CD4-positive, alpha-beta T cell treated with Interleukin-10 for 1 hour (primary cell): ENCODE measurements at places on chromosomes 6 and 20.

- DNase-seq, result no peak
Observed at GRCh38 chr6:72748759-72749158, 126.9 kb downstream of the KCNQ5 start.

DNA sequence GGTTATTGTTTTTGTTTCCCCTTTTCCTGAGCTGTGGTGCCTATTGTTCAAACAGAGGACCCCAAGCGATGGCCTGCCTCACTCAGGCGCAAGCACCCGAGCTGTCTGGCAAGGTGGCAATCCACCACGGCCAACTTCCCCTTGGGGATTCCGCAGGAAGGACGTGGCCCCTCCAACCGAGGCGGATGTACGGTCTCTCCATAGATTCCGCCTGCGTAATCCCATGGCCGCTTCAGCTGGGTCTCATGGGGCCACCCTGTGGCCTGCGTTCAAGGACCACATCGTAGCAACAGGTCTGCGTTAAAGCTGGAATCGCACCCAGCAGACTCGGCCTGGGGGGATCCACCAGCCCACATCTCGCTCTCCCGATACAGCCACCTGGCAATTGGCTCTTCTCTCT is 79.9 kb downstream of the CEBPB start:
- DNase-seq, result peak; percentile 11

DNA sequence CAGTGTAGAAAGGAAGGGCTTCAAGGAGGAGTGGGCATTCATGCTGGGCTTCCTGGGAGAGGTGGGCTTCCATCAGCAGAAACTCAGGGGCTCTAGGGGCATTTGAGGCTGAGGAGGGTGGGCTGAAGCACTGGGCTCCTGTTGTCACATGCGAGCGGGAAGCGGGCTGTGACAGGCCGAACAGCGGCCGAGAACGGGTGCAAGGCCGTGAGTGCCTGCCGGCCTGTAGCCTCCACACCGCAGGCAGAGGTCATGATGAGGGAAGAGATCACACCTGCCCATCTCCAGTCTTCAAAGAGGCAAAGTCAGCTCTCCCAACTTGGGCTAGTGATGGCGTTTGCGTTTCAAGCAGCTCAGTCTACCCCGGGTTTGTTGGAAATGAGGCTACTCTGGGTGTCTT is 880 bp downstream of the TTLL2 start:
- DNase-seq, result no peak

DNA sequence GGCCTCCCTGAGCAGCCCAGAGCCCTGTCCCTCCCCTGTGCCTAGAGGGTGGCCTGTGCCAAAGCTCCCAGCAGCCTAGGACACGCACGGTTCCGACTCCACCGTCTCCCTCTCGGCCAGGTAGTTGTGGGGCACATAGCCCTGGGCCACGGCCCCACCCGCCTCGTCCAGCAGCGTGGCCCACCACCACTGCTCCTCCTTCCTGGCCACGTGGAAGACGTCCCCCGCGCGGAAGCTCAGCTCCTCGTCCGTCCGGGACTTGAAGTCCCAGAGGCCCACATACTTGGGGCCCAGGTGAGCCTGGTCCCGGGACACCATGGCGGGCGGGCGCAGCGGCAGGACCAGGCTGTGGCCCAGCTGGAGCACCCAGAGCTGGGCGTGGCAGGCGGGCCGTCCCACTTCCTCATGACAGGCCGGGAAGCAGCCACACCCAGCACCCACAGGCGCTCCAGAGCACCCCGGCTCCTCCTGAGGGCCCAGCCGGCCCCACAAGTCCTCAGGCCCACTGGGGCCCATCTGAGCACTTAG is at the start of gene PTK6:
Gene PTK6, minus strand, starts transcription at position 380 of the 528 bp plus-strand sequence. Its CDS starts 62 bp downstream, at position 318.
- DNase-seq, result no peak

DNA sequence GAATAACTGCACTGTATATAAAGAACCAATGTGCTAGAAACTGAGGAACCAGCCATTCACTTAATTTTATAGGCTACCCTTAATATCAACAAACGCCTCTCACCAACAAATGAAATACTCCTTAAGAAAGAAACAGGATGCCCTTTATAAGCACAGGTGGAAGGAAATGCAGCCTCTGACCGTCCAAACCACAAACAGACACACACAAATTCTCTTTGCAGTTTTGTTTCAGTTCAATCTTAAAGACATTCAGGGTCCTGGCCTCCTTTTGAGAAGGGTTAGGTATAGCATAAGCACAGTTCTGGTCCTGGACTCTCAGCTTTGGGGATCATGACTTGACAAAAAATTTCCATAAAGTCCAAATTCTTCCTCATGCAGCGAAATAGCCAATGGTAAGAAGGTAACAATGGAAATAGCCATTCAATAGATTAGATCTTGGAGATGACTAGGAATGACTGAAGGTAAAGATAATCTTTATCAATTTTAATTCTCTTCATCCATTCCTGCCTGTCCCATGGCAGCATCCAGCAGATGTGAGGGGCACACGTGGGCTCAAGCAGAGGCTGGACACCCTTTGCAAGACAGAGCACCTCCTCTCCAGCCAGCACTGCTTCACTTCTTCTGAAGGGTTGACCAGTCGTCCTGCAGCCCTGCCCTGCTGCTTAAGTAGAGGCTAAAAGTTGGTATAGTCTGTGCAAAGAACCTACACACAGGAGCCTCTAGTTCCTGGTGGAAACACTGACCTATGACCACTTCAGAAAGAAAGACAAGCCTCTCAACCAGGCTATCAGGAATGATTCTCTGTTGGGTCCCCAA is 123.9 kb downstream of the CD83 start:
- DNase-seq, result no peak

DNA sequence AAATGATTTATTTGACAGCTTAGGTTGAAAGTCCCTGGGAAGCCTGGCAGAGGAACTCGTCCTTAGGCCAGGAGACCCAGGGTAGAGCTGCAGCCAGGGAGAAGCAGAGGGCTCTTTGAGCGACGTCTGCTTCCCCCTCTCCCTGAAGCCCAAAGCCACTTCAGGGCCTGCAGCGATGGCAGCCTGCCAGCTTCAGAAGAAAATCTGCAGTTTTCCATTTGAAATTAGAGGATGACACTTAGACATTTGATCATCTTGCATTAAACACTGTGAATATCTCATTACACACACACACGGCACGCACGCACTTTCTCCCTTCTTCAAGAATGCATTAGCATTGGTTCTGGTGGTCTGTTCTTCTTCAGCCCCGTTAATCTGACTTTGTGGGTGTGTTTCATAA is 96.5 kb downstream of the PLEKHG1 start:
- no peak for DNase-seq

- DNase-seq, result peak; percentile 22
Observed at GRCh38 chr6:159252955-159253508, 83.8 kb downstream of the FNDC1 start.

- peak; percentile 46 for DNase-seq
Observed at GRCh38 chr6:107712665-107713551, 111.2 kb downstream of the SCML4 start.

GRCh38 chr6:5599127-5599526 is 337.8 kb downstream of the FARS2 start:
- no peak for DNase-seq

DNA sequence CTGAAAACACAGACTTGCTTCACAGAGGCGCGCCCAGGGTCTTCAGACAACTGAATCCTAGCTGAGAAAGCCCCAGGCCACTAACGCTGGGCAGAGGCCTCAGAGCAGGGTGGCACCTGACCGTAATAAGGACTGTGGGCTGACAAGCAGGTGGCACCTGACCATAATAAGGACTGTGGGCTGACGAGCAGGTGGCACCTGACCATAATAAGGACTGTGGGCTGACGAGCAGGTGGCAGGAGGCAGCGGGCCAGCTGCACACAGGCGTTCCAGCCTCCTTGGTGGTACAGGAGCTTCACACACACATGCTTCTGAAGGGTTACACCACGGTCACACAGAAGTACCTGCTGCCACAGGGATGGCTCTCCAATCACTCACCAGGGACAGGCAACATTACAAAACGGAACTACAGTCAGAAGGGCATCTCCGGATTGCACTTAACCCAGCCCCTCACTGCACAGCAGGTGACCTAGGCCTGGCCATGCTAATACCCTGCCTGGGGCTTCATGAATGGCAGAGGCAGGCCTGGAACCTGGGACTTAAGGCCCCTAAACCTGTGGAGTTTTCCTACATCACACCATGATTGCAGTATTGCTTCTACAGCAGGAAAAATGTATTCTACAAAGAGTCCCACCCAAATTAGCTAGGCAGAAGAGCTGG is 50.8 kb downstream of the PSMG4 start:
- no peak for DNase-seq

DNA sequence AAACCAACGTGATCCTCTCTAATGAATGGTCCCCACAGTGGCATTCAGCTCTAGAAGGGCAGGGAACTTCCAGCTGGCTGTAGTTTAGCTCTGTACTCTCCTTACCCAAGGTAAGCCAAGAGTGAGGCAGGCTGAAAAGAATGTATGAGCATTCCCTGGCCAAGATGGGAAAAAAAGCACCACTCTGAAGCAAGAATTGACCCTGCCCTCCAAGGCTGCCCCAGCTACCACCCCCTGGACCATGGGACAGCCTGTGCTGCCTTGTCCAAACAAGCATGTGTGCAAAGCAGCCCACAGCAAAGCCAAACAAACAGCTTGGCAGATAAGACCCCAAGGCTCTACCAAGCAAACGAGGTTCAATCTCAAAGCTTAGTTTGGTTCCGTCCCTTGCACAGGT is 73.9 kb downstream of the GFOD1 start:
- no peak for DNase-seq

GRCh38 chr6:128507337-128508310 is 12.8 kb downstream of the PTPRK start:
- no peak for DNase-seq

GRCh38 chr20:50646483-50646996 is 44.8 kb downstream of the RIPOR3 start:
- DNase-seq, result no peak

GRCh38 chr20:63660622-63661021 is 2.5 kb downstream of the RTEL1 start:
- DNase-seq, result no peak

GRCh38 chr6:141117874-141118273 is 1014.9 kb upstream of the GJE1 start:
- DNase-seq, result no peak

DNA sequence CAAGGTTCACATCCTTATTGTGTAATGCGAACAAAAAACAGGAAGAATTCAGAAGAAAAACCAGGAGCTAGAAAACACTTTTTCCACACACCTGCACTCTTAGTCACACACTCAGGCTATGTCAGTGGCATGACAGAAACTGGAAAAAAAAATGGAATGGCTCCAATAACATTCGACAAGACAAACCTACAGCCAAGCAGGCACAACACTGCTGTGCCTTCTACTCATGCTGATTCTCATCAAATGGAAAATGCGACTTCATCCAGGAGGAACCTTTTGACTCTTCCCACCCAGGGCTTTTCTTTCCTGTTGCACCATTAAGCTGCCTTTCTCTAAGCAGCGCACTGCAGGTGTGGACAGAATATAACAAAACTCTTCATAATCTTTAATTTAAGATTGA is 163.2 kb upstream of the BTBD3 start:
- DNase-seq, result no peak

GRCh38 chr20:22366631-22367030 is 217.7 kb downstream of the FOXA2 start:
- DNase-seq, result no peak

- DNase-seq, result no peak
Observed at GRCh38 chr6:76701610-76702009, 629.1 kb upstream of the IMPG1 start.

- no peak for DNase-seq
Observed at GRCh38 chr6:7235712-7236305, 77.2 kb downstream of the SSR1 start.

GRCh38 chr6:10882657-10883171 is 873 bp upstream of the GCM2 start:
- DNase-seq, result no peak

GRCh38 chr6:159533568-159533967 is 159.5 kb downstream of the SOD2 start:
- DNase-seq, result no peak

- no peak for DNase-seq
Observed at GRCh38 chr6:45423824-45424450, 46.2 kb upstream of the SUPT3H start.

DNA sequence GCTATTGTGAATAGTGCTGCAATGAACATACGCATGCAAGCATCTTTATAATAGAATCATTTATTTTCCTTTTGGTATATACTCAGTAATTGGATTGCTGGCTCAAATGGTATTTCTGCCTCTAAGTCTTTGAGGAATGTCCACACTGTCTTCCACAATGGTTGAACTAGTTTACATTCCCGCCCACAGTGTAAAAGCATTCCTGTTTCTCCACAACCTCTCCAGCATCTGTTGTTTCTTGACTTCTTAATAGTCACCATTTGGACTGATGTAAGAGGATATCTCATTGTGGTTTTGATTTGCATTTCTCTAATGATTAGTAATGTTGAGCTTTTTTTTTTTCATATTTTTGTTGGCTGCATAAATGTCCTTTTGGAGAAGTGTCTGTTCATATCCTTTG is 208.7 kb downstream of the PHF3 start:
- DNase-seq, result no peak

- peak; percentile 34 for DNase-seq
Observed at GRCh38 chr6:158765499-158766068, 53.6 kb downstream of the EZR start.

DNA sequence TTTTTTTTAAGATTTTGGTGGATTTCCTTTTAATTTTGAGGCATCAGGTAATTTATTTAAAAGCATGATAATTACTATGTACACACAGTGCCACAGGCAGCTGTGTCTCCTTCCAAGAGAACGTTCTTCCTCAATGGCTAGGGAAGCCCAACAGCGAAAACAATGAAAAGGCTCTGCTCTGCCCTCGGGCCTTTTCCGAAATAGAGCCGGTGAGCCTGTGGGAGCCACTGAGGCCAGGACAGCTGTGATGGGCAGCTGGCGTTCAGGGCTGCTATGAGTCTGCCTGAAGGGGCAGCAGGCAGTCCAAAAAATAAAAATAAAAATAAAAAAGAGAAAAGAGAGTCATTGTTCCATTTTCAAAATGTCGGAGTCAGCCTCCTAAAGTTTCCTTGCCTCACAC is 443.8 kb downstream of the KIF16B start:
- DNase-seq, result no peak

DNA sequence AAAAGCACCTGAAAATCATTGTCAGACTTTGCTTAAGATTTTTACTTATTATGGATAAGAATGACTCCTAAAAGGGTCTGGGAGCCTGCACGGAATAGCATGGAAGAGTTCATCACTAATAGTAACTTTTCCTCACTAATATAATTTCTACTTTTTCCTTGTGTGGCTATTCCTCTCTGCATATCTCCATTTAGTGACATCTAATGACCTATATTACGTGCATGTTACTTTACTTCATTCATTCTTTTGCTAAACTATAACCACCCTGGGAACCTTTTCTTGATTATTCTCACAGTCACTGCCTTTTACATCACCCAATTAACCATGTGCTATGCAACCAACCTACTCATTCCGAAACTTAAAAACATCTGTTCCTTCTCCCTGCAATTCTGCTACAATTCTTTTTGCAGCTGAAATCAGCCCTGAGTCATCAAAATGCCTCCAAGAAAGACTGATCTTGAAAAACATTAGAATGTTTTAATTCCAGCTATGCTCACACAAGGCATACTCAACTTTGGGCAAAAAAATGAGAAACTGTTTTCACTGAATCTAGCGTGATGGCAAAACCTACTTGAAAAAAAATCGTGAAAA is 313.3 kb downstream of the RNGTT start:
- DNase-seq, result no peak

- DNase-seq, result peak; percentile 57
Observed at GRCh38 chr6:152975204-152975915, 7.5 kb downstream of the FBXO5 start.
